ENCODE measurements at places on chromosomes 2 and 18. TPM values are rescaled to one million over a fixed set of nuclear protein-coding genes. Genes with fewer than 3 reads are reported as not detected.

GRCh38 chr18:1891641-1892040 lies 679.7 kb downstream of the METTL4 start:
- H3K27ac ChIP-seq: no peak overlapping the region
- H3K27me3 ChIP-seq: no peaks in the 10 kb centered on the region
- no peaks in the 10 kb centered on the region for H3K36me3 ChIP-seq

PIEZO2 gene
- total RNA-seq: 4.1 TPM

IL1R2 gene
- 20.0 TPM for total RNA-seq

GPAT2 gene
- 2.7 TPM for total RNA-seq

GRCh38 chr2:201680743-201681142 lies 17.7 kb downstream of the MPP4 start:
- H3K36me3 ChIP-seq: no peaks in the 10 kb centered on the region
- H3K27me3 ChIP-seq: no peaks in the 10 kb centered on the region
- no peak overlapping the region for H3K4me3 ChIP-seq
- no peak for DNase-seq

E2F6 gene
- total RNA-seq: 12.7 TPM

- no peak overlapping the region for H3K27ac ChIP-seq
- H3K4me3 ChIP-seq: no peak overlapping the region
- no peaks in the 10 kb centered on the region for H3K27me3 ChIP-seq
- DNase-seq: no peak
- no peaks in the 10 kb centered on the region for H3K4me1 ChIP-seq
- no peaks in the 10 kb centered on the region for H3K36me3 ChIP-seq
These were observed 10.3 kb upstream of the ZBTB7C start for GRCh38 chr18:48419277-48420022.

- no peaks in the 10 kb centered on the region for H3K36me3 ChIP-seq
- no peaks in the 10 kb centered on the region for H3K27me3 ChIP-seq
- no peak overlapping the region for H3K27ac ChIP-seq
- no peaks in the 10 kb centered on the region for H3K4me1 ChIP-seq
- no peak for DNase-seq
These were observed 11.8 kb upstream of the ZFP36L2 start for GRCh38 chr2:43238176-43238575.

DNA sequence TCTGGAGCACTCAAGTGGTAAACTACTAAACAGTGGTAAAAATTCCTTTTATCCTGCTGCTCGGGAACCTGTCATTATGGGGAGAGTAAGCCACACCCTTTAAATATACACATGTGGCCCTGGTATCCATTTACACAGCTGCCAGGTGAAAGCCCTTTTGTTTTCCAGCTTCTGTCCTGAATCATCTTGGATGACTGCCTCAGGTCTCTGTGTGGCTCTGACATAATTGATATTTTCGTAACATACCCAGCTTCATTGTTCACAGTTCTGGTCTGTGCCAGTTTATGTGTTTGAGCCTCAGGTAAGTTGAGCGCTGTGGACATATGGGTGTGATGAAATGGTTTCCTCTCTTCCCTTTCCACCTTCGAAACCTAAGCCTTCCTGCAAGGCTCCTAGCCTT lies 15.7 kb upstream of the TTC39C start:
- no peaks in the 10 kb centered on the region for H3K27me3 ChIP-seq
- H3K36me3 ChIP-seq: no peaks in the 10 kb centered on the region
- H3K27ac ChIP-seq: no peak overlapping the region
- DNase-seq: no peak
- no peak overlapping the region for H3K4me3 ChIP-seq

GRCh38 chr2:189556526-189556925 lies 24.1 kb downstream of the SLC40A1 start:
- peaks cover 10% of the 10 kb centered on the region for H3K4me1 ChIP-seq
- H3K36me3 ChIP-seq: peaks cover 6% of the 10 kb centered on the region
- H3K4me3 ChIP-seq: no peak overlapping the region
- no peak for DNase-seq
- H3K27me3 ChIP-seq: no peaks in the 10 kb centered on the region

SERPINB11 gene
- not detected for total RNA-seq

DNA sequence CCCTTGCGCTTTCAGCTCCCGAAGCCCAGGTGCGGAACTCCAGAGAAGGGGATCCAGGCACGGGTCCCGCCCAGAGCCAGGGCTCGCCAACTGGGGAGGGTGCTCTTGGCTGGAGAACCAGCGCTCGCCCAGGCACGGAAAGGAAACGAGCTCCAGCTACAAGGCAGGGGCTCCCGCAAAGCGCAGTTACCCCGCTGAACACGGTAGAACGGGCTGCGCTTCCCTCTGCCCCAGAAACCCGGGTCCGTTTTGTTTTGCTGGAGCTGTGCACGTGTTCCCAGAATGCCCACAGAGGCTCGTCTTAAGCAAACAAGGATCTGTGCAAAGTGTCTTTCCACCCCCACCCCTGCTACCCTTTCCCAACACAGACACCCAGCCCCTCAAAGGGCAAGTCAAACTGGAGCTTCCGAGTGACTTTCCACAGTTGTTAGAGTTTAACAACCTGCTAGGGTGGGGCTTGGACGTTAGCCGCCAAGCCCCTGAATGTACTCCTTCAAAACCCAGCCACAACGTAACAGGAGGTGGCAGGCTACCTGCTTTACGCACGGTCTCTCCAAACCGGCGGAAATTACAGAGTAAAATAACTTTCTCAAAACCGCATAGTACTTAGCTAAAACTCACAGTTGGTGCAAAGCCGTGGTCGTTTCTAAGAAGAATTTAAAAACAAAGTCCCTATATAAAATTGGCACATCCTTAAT lies 775 bp downstream of the RNF125 start:
- H3K27me3 ChIP-seq: no peaks in the 10 kb centered on the region
- no peaks in the 10 kb centered on the region for H3K4me1 ChIP-seq
- DNase-seq: peak; percentile 54

DNA sequence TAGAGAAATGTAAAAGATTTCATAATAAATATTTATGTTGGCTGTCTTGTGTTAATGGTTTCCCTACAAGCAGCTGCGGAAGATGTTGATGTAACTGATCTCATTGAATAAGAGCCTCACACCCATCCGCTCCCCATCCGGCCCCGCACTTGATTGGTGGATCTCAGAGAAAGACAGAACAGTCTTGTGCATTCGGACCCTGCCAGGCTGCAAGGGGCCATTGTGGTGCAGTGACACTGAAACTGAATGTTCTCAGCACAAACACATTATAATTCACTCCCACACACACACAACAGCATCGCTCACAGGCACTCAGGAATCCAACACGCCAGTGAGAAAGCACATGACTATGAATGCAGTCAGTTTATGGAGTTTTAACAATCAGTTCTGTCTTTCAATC lies 47.8 kb downstream of the PRELID3A start:
- no peaks in the 10 kb centered on the region for H3K27me3 ChIP-seq
- no peak overlapping the region for H3K4me3 ChIP-seq
- DNase-seq: peak; percentile 66
- H3K36me3 ChIP-seq: peaks cover 4% of the 10 kb centered on the region
- H3K27ac ChIP-seq: no peak overlapping the region
- H3K4me1 ChIP-seq: no peaks in the 10 kb centered on the region

- H3K27ac ChIP-seq: no peak overlapping the region
- peaks cover under 1% of the 10 kb centered on the region for H3K4me1 ChIP-seq
- peaks cover 19% of the 10 kb centered on the region for H3K36me3 ChIP-seq
- no peak for DNase-seq
These were observed 28.6 kb upstream of the TMEM87B start for GRCh38 chr2:112026509-112026908.

- no peak overlapping the region for H3K4me3 ChIP-seq
- H3K27me3 ChIP-seq: no peaks in the 10 kb centered on the region
- H3K27ac ChIP-seq: no peak overlapping the region
- peaks cover 3% of the 10 kb centered on the region for H3K4me1 ChIP-seq
- no peak for DNase-seq
- H3K36me3 ChIP-seq: no peaks in the 10 kb centered on the region
These were observed 39.6 kb downstream of the ZEB2 start for GRCh38 chr2:144480285-144480684.

AGXT gene
- 0.09 TPM for total RNA-seq

- no peak overlapping the region for H3K4me3 ChIP-seq
- H3K36me3 ChIP-seq: no peaks in the 10 kb centered on the region
- DNase-seq: no peak
- H3K27me3 ChIP-seq: no peaks in the 10 kb centered on the region
These were observed 21.6 kb downstream of the SESTD1 start for GRCh38 chr2:179243046-179243445.

COL4A4 gene
- total RNA-seq: 53.3 TPM

CFC1 gene
- total RNA-seq: not detected

DNA sequence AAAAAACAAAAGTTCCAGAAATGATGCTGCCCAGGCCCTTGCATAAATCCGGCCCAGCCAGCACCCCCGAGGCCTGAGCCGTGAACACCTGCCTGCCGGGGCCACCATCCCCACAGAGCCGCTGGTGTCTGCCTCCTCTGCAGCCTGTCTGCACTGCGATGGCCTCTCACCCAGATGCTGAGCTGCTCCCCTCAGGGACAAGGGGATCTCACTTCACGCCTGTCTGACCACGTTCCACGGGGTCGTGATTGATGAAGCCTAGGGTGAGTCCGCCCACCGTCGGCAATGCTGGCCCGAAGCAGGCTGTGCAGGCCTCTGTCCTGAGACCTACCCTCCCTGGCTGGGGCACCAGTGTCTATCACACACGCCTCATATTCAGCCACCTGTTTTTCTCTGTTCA lies 444.2 kb downstream of the EIPR1 start:
- DNase-seq: peak; percentile 74
- no peak overlapping the region for H3K4me3 ChIP-seq
- H3K36me3 ChIP-seq: no peaks in the 10 kb centered on the region

REG3G gene
- 8.8 TPM for total RNA-seq

DNA sequence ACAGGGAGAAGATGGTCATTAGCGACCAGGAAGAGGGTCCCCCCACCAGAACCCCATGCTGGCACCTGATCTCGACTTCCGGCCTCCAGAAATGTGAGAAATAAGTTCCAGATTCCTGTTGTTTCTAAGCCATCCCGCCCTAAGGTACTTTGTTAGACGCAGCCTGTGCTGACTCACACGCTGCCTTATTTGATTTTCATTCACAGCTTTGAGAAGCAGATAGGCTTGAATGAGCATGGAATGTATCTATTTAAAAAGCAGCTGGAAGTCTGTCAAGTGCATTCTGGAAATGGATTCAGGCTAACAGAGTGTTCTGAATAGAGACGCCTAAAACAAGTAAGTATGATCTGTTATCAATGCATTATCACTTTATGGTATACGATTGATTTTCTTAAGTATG lies 8.3 kb upstream of the IL1R2 start:
- H3K4me3 ChIP-seq: no peak overlapping the region
- peaks cover 29% of the 10 kb centered on the region for H3K4me1 ChIP-seq
- DNase-seq: no peak
- H3K27ac ChIP-seq: peak overlapping the region; percentile 73
- H3K36me3 ChIP-seq: no peaks in the 10 kb centered on the region

DNA sequence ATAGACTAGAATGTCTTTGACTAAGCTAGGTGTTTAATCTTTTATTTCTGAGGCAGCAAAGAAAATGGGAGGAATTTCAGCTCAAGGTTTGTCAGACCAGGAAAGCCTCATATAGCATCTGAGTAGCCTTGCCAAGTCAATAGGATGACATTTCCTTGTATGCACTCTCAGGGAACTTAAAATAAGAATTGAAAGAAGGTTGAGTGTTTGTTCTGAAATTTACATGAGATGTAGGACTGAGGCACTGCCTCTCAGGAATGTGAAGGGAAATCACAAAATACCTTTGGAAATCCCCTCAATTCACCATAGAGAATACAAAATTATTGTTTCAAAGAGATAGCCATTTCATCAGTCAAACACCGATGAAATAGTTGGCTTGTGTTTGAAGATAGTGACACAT lies 392.0 kb upstream of the NRP2 start:
- no peaks in the 10 kb centered on the region for H3K4me1 ChIP-seq
- H3K36me3 ChIP-seq: no peaks in the 10 kb centered on the region
- H3K27ac ChIP-seq: no peak overlapping the region
- DNase-seq: no peak
- no peaks in the 10 kb centered on the region for H3K27me3 ChIP-seq

COPS9 gene
- total RNA-seq: 119 TPM

TAF4B gene
- 4.9 TPM for total RNA-seq

POU3F3 gene
- 118 TPM for total RNA-seq

DNA sequence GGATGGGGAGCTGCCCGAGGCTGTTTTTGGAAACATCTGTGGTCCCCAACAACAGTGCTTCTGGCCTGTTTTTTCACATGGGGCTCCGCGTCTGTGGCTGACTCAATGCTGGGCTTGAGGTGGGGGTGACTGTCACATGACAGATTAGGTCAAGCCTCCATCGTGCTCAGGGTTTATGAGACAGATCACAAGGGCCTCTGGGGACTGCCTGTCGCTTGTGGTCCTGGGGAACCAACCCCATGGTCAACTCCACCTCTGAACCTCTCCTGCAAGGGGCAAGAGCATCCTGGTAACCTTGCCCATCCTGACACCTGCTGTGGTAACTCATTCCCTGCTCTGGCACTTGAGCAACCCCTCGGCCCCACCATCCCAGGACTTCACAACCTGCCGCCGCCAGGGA lies 47.6 kb upstream of the SH3RF3 start:
- DNase-seq: no peak
- H3K4me3 ChIP-seq: no peak overlapping the region
- no peak overlapping the region for H3K27ac ChIP-seq
- H3K27me3 ChIP-seq: no peaks in the 10 kb centered on the region
- no peaks in the 10 kb centered on the region for H3K4me1 ChIP-seq

DNA sequence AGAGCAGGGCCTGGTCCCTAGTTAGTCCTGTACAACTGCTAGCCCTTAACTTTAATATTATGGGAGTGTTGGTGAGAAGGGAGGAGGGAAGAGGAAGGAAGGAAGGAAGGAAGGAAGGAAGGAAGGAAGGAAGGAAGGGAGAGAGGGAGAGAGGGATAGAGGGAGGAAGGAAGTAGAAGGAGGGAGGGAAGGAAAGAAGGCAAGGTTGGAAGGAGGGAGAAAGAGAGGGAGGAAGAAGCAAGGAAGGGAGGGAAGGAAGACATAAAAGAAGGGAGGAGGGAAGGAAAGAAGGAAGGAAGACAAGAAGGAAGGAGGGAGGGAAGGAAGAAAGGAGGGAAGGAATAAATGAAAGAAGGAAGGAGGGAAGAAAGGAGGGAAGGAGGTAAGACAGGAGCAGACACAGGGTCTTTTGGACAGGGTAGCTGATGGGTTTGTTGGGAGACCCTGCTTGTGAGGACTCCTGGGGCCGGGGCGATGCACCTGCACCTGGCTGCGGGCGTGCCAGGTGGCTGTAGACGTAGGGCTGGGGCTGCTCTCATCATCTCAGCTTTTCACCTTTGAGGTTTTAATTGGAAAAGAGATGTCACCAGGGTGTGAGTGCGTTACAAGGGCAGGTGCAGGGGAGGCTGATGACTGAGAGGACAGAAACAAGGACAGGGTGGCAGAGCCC lies 5.9 kb upstream of the POMC start:
- H3K27me3 ChIP-seq: peaks cover 6% of the 10 kb centered on the region
- DNase-seq: no peak
- no peaks in the 10 kb centered on the region for H3K4me1 ChIP-seq
- no peaks in the 10 kb centered on the region for H3K36me3 ChIP-seq
- H3K4me3 ChIP-seq: no peak overlapping the region

GRCh38 chr18:21686282-21687105 lies 18.1 kb downstream of the ABHD3 start:
- no peaks in the 10 kb centered on the region for H3K4me1 ChIP-seq
- H3K4me3 ChIP-seq: no peak overlapping the region
- no peak overlapping the region for H3K27ac ChIP-seq
- H3K27me3 ChIP-seq: no peaks in the 10 kb centered on the region

GRCh38 chr2:169005080-169005598 lies 26.0 kb downstream of the ABCB11 start:
- DNase-seq: no peak
- no peaks in the 10 kb centered on the region for H3K36me3 ChIP-seq
- no peak overlapping the region for H3K4me3 ChIP-seq

GRCh38 chr2:96340493-96341414 lies 5.2 kb downstream of the NCAPH start:
- no peaks in the 10 kb centered on the region for H3K27me3 ChIP-seq
- H3K36me3 ChIP-seq: no peaks in the 10 kb centered on the region
- H3K4me1 ChIP-seq: peaks cover 4% of the 10 kb centered on the region
- no peak for DNase-seq
- H3K27ac ChIP-seq: no peak overlapping the region
